SK-MEL-5 (cell line): ENCODE measurements at places on chromosomes 4 and X. TPM values are rescaled to one million over a fixed set of nuclear protein-coding genes. Genes with fewer than 3 reads are reported as not detected.

MCF2 gene
- total RNA-seq, result 1.7 TPM in 2 replicates

DNA sequence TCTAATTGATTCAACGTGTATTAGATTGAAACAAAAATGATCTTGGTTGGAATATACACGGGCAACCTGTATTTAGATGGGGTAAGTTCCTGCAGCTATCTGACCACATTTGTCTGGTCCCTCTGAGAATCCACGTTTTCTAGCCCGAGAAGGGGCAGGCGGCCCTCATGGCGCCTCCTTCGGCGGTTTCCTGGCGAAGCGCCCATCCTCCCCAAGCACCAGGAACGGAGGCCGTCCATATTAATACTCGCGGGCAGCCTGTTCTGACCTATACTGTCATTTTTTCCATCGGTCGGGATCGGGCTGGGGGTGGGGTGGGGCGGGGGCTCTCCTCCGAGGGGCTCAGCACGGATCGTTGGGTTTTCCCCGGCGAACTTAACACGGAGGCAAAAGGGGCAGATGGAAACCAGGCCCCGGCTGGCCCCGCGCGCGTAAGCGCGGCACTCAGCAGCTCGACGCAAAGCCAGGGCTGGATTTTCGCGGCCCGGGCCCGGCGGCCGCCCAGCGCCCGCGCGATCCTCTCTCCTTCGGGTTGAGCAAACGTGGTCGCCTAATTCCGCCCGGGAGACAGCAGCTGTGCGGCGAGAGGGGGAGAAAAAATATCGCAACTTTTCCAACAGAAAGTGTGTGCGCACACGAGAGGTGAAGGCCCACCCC lies 77.2 kb upstream of the BCOR start:
- DNase-seq, result peak; percentile 48

SLC9B1 gene
- 1.3 and 3.4 TPM in 2 replicates for total RNA-seq

CENPVL1 gene
- total RNA-seq, result 0.32 TPM in 1 of 2 replicates, not detected in the other

- peak; percentile 42 for DNase-seq
Observed at GRCh38 chrX:149504226-149504914, 736 bp downstream of the IDS start.

GRCh38 chrX:110667706-110668105 lies 127.9 kb downstream of the CHRDL1 start:
- DNase-seq, result no peak
